ENCODE measurements at places on chromosomes 1 and 21. TPM values are rescaled to one million over a fixed set of nuclear protein-coding genes. Genes with fewer than 3 reads are reported as not detected.

MEGF6 gene
- 10.0 TPM for total RNA-seq

CLCA4 gene
- not detected for total RNA-seq

TFF2 gene
- not detected for total RNA-seq

KRTAP10-2 gene
- total RNA-seq, result not detected
